ENCODE measurements at places on chromosomes 7 and 10.

DNA sequence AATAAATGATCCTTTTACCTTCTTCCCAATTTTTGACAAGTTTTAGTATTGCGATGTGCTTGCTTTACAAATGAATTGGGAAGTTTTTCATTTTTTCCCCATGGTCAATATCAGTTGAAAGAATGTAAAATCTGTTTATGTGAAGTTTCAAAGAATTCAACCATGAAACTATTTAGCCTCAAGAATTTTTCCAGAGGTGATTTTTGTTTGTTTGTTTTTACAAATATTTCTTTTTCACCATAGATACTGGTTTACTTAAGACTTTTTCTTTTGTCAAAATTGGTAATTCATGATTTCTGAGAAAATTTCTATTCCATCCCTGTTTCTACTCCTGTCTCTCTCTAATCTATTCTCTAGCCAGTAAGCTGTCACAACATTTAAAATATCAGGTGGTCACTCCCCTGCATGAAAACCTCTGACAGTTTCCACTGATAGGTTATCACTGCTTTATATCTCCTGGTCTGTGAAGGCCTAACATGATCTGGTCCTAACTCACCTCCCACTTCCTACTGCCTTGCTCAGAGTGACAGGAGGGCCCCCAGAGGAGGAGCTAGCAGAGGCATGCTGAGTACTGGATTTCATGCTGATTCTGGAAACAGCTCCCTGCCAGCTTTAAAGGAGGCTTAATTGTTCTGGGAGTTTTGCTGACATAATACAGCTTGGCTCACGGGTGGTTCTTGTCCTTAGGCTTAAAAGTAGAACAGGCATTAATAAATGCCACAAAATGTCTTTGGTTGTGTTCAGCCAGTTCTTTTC lies 7.6 kb upstream of the ARMS2 start:
- no peak for DNase-seq
- no peak overlapping the region for H3K4me3 ChIP-seq
- H3K27ac ChIP-seq, result no peak overlapping the region
- H3K4me1 ChIP-seq, result no peaks in the 10 kb centered on the region
- no peaks in the 10 kb centered on the region for H3K27me3 ChIP-seq

- no peaks in the 10 kb centered on the region for H3K4me1 ChIP-seq
- no peak overlapping the region for H3K4me3 ChIP-seq
- no peak for DNase-seq
- no peak overlapping the region for H3K27ac ChIP-seq
- no peaks in the 10 kb centered on the region for H3K27me3 ChIP-seq
- H3K36me3 ChIP-seq, result no peaks in the 10 kb centered on the region
These were observed 132.8 kb downstream of the WNT2 start for GRCh38 chr7:117190104-117190503.

DNA sequence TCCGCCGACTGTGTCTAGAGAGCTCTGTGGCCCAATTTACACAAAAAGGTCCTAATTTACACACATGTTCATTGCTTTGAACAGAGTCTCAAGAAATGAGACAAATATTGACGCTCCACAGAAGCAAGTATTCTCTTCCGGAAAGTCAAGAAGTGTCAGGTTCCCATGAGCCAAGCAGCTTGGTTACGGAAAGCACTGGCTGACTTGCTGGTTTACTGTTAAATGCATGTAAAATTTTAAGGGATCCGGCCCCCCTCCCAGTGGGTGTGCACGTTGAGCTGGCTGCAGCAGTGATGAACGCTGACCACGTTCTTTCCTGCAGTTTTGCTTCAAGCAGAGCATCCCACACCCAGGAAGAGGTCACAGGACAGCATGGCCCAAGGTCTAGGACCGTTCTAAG lies 76.8 kb downstream of the DIP2C start:
- no peaks in the 10 kb centered on the region for H3K4me1 ChIP-seq
- H3K4me3 ChIP-seq, result no peak overlapping the region
- DNase-seq, result no peak
- H3K36me3 ChIP-seq, result no peaks in the 10 kb centered on the region
- no peak overlapping the region for H3K27ac ChIP-seq

GRCh38 chr10:86042161-86042560 lies 324.4 kb downstream of the GRID1 start:
- H3K27ac ChIP-seq, result no peak overlapping the region
- H3K27me3 ChIP-seq, result no peaks in the 10 kb centered on the region
- H3K36me3 ChIP-seq, result no peaks in the 10 kb centered on the region
- H3K4me1 ChIP-seq, result no peaks in the 10 kb centered on the region

- H3K4me1 ChIP-seq, result peaks cover 59% of the 10 kb centered on the region
- DNase-seq, result no peak
- H3K27me3 ChIP-seq, result peaks cover 90% of the 10 kb centered on the region
These were observed 2.3 kb upstream of the IGF2BP3 start for GRCh38 chr7:23472556-23472955.

GRCh38 chr7:3279147-3279818 lies 21.8 kb upstream of the SDK1 start:
- DNase-seq, result no peak
- no peaks in the 10 kb centered on the region for H3K36me3 ChIP-seq
- no peaks in the 10 kb centered on the region for H3K4me1 ChIP-seq
- no peaks in the 10 kb centered on the region for H3K27me3 ChIP-seq
- no peak overlapping the region for H3K4me3 ChIP-seq

DNA sequence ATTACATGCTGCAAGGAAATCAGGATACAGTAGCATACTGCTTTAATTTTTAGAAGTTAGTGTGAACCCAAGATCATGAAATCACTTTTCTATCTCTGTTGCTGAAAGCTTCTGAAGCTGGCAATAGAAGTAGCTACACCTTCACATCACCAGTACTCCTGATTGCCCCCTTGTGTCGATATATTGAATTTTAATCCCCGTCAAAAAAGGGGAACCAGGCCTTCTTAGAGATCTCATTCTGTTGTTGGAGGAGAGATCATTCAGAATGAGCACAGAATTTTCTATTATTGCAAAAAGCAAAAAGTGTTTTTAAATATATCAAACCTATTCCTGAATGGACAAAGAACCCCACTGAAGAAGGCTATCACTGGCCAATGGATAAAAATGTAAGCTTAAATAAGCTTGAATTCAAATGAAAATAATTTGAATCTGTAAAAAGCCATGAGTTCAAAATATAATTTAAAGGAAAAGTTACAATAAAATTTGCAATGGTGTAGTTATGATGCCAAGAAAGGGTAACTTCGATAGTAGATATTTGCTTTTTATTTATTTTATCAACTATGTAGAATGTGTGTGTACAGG lies 39.7 kb upstream of the TEX47 start:
- no peaks in the 10 kb centered on the region for H3K27me3 ChIP-seq
- no peak for DNase-seq

DNA sequence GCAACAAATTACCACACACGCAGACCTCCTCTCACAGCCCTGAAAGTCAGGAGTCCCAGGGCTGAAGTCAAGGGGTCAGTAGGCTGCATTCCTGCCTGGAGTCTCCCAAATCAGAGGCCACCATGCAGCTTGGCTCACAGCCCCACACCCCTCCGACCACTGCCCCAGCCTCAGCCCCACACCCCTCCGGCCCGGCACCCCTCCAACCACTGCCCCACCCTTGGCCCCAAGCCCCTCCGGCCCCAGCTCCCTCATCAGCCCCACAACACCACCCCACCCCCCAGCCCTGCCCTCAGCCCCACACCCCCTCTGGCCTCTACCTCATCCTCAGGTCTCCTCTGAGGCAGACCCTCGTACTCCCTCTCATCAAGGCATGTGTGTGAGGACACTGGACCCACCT lies 85.7 kb downstream of the DIP2C start:
- DNase-seq, result no peak
- no peaks in the 10 kb centered on the region for H3K4me1 ChIP-seq
- no peaks in the 10 kb centered on the region for H3K27me3 ChIP-seq
- no peak overlapping the region for H3K4me3 ChIP-seq
- no peak overlapping the region for H3K27ac ChIP-seq

- no peaks in the 10 kb centered on the region for H3K4me1 ChIP-seq
- no peaks in the 10 kb centered on the region for H3K27me3 ChIP-seq
- H3K36me3 ChIP-seq, result no peaks in the 10 kb centered on the region
- no peak for DNase-seq
- H3K4me3 ChIP-seq, result no peak overlapping the region
These were observed 205.5 kb upstream of the STK17A start for GRCh38 chr7:43377196-43377960.

- DNase-seq, result no peak
- no peaks in the 10 kb centered on the region for H3K36me3 ChIP-seq
- H3K4me1 ChIP-seq, result peaks cover 6% of the 10 kb centered on the region
- H3K4me3 ChIP-seq, result no peak overlapping the region
These were observed 13.9 kb downstream of the STX1A start for GRCh38 chr7:73705551-73705920.

DNA sequence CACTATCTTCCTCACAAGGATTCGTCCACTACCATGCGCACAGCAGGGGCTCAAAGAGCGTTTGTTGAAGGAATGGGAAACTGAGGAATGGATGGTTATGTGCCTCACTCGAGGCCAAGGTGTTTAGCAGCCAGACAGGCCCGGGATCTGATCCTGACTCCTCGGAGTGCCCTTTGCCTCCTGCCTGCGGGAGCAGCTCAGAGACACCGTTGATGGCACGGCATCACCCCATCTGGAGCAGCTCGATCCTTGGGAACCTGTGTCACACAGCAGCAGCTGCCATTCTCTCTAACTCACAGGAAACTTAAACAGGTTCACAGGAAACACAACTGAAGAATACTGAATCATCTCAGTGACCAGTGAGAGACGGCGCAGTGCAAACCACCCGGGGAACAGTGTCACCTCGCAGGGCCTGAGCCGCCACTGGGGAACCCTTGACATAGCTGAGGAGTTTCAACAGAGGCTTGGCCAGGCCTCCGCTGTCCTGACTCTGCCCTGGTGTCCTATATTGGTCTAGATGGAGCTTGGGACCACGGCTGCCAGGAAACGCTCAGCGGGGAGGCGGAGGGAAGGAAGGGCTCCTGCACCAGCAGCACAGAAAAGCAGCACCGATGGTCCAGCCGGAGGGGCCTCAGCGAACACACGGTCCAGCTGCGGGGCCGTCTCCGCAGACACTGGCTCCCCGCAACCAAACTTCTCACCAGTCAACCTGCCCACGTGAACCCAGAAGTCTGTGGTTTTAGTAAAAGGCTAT lies 169.4 kb downstream of the ADARB2 start:
- no peak overlapping the region for H3K27ac ChIP-seq
- no peak overlapping the region for H3K4me3 ChIP-seq
- no peaks in the 10 kb centered on the region for H3K36me3 ChIP-seq
- H3K27me3 ChIP-seq, result no peaks in the 10 kb centered on the region
- no peak for DNase-seq

- peaks cover 24% of the 10 kb centered on the region for H3K36me3 ChIP-seq
- H3K27ac ChIP-seq, result no peak overlapping the region
- DNase-seq, result no peak
- no peaks in the 10 kb centered on the region for H3K27me3 ChIP-seq
- H3K4me1 ChIP-seq, result no peaks in the 10 kb centered on the region
These were observed 45.4 kb upstream of the STOX1 start for GRCh38 chr10:68781613-68782574.

DNA sequence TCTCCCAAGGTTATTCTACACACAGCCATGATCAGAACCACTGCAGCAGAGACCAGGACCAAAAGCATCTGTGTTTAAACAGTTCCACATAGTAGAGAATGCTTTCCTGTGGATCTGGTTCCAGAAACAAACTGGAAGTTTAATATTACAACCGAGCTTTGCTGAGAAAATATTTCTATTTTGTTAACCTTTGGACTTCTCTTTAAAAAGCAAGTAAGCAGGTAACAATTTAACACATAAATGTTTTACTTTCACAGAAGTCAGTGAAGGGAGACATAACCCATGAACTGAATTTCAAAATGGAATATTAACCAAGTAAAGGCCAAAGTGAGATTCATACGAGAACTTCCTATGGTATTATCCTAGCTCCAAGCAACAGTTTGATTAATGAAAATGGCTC lies 98.6 kb upstream of the PHYHIPL start:
- no peak overlapping the region for H3K27ac ChIP-seq
- H3K4me1 ChIP-seq, result no peaks in the 10 kb centered on the region
- H3K27me3 ChIP-seq, result no peaks in the 10 kb centered on the region
- DNase-seq, result no peak
- no peak overlapping the region for H3K4me3 ChIP-seq

DNA sequence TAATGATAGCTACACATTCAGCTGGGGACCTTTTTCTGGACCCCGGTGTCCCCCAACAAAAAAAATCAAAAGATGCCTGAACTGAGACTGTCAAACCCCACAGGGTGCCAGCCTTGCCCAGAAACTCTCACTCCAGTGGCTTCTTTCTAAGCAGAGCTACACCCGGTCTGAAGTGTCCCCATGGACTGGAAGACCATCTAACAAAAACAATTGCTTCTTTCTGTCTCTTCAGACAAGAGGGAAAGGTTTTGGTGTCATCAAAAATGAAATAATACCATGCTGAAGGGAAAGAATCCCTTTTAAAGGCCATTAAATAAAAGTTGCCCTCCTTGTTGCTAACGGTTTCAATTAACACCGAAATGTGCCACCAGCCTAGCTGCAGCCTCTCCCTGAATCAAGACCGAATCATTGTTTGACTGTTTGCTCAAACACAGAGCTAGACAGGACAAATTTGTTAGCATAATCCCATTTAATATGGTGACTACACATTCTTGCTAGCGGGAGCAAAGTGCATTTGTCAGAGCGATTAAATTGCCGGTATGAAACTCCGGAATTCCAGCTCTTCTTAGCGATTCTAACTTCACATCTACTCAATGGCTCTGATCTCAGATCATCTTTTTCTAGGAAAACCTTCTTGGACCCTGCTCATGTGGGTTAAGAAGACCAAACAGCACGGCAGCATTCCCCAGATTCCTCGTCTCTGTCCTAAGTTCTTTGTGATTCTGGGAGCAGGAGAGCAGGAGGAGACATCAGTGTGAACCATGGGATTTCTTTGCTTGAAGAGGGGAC lies 397.5 kb upstream of the PRKCQ start:
- no peaks in the 10 kb centered on the region for H3K36me3 ChIP-seq
- no peak overlapping the region for H3K27ac ChIP-seq
- H3K4me3 ChIP-seq, result no peak overlapping the region
- H3K27me3 ChIP-seq, result no peaks in the 10 kb centered on the region
- DNase-seq, result no peak
- peaks cover 16% of the 10 kb centered on the region for H3K4me1 ChIP-seq

DNA sequence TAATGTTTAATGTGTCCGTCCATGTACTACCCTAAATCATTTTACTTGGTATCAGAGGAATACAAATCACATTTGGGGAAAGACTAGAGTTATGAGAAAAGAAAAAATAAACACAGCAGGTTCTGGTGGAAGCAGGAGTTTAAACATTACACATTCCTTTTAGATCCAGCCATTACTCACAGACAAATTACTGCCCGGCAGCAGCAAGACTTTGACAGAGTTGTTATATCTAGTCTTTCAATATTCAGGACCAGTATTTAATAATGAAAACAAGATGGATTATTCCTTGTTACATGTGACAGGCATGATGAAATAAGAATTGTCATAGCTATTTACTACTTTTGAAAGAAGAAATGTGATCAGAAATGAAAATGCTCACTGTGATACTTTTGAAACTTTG lies 131.8 kb upstream of the GNAI1 start:
- no peak for DNase-seq
- H3K4me3 ChIP-seq, result no peak overlapping the region
- H3K27me3 ChIP-seq, result no peaks in the 10 kb centered on the region
- H3K27ac ChIP-seq, result no peak overlapping the region

GRCh38 chr10:23404461-23404980 lies 34.4 kb upstream of the OTUD1 start:
- H3K27ac ChIP-seq, result no peak overlapping the region
- DNase-seq, result no peak
- no peaks in the 10 kb centered on the region for H3K36me3 ChIP-seq
